GM13976 (cell line): ENCODE measurements at places on chromosomes 5 and 9.

- DNase-seq: no peak
Observed at GRCh38 chr5:119355244-119355638, 578 bp upstream of the TNFAIP8 start.

GRCh38 chr5:151680944-151681427 is 5.7 kb downstream of the SPARC start:
- no peak for DNase-seq

DNA sequence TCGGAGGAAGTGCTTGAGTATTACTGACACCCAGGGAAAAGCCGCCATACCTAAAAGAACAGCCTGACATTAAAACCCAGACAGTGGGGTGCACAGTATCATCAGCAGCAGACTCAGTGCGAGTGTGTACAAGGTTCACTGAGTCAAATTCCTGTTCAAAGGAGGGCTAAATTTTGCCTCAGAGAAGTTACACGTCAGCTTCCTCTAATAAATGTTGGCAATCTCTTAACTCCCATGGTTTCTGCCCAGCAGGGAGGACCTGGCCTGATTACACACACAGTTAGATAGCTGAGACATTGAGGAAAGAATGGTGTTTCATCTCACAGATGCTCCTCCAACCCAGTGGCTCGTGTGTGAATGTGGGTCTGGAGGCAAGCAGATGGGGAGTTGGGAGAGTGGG is 38.2 kb downstream of the NIPSNAP3B start:
- DNase-seq: no peak

- DNase-seq: no peak
Observed at GRCh38 chr9:76716085-76716672, 48.1 kb upstream of the PCA3 start.

DNA sequence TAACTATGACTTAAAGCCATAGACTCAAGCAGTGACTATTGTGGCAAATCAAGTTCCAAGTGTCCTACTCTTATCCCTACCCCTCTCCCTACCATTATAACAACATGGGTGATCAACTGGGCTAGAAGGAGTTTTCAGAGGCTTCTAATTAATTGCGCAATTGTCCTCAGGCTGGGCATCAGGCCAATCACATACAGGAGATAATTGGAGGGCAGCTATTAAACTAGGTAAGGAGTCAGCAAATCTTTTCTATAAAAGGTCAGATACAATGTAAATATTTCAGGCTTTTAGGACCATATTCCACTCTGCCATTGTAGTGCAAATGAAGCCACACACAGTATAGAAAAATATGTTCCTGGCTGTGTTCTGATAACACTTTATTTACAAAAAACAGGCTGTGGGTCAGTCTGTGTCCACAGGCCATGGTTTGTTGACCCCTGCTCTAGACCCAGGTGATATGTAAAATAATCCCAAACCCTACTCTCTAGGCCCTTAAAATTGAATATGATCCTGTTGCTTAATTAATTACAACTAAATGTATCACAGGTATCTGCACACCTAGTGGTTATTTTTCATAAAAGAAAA is 141.4 kb upstream of the PIK3R1 start:
- DNase-seq: no peak

GRCh38 chr9:79757881-79758669 is 186.3 kb downstream of the TLE4 start:
- no peak for DNase-seq

GRCh38 chr5:54194318-54194717 is 116.1 kb downstream of the ARL15 start:
- DNase-seq: peak; percentile 4

DNA sequence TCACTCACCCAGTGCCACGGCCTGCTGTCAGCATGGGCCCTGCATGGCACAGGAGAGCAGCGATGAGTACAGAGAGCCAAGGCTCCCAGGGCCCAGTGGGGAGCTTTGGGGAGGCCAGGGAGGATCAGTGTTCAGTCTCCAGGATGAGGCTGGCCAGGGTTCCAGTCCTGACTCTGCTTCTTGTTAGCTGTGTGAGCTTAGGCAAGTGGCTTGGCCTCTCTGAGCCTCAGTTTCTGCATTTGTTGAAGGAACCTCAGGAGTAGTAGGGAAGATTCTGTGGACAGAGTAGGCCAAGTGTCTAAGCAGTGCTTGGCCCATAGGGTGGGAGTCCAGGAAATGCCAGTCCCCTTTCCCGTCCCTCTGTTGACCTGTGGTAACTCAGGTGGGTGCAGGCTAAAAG is 39.5 kb downstream of the ERGIC1 start:
- no peak for DNase-seq

DNA sequence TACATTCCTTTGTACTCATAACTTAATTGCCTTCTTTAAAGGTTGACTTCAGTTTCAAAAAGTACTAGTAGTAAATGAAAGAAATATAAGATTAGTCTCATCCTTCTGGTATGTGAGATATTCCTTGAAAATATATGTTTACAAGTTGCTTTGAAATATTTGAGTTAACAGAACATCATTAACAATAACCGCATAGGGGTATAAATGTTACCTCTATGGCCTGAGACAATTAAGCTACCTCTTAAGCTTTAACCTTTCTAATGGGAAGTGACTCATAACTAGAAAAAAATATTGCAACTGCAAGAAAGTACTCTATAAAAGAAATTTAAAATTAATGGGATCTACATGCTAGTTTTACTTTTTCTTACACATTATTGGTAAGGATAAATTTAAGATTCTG is 399.0 kb downstream of the CDH10 start:
- no peak for DNase-seq

- DNase-seq: no peak
Observed at GRCh38 chr5:112210430-112211005, 208.6 kb downstream of the EPB41L4A start.

DNA sequence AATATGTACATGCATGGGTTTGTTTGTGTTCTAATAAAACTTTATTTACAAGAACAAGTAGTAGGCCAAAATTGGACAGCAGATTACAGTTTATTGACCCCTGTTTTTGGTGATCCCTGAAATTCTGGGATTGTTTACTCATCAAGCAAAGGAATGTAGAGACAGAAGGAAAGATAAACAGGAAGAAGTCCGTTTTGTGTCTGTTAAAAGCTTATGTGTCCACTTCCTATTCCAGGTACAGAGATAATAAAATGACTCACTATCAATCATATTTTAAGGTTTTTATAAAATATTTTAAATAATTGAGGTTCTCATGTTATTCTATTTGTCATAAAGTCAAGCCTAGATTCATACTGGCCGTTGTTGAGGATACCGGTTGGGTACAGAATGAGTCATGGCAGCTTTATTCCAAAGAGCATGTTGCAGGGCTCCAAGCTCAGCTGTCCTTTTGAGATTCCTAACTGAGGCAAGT is 214.9 kb upstream of the DAB2 start:
- DNase-seq: no peak

GRCh38 chr9:101375546-101375945 is 9.3 kb downstream of the BAAT start:
- no peak for DNase-seq

GRCh38 chr9:104820336-104820735 is 56.4 kb downstream of the NIPSNAP3B start:
- no peak for DNase-seq

- no peak for DNase-seq
Observed at GRCh38 chr5:152092580-152092979, 167.9 kb upstream of the GLRA1 start.

- DNase-seq: no peak
Observed at GRCh38 chr5:80963521-80963895, 3.3 kb downstream of the RASGRF2 start.

DNA sequence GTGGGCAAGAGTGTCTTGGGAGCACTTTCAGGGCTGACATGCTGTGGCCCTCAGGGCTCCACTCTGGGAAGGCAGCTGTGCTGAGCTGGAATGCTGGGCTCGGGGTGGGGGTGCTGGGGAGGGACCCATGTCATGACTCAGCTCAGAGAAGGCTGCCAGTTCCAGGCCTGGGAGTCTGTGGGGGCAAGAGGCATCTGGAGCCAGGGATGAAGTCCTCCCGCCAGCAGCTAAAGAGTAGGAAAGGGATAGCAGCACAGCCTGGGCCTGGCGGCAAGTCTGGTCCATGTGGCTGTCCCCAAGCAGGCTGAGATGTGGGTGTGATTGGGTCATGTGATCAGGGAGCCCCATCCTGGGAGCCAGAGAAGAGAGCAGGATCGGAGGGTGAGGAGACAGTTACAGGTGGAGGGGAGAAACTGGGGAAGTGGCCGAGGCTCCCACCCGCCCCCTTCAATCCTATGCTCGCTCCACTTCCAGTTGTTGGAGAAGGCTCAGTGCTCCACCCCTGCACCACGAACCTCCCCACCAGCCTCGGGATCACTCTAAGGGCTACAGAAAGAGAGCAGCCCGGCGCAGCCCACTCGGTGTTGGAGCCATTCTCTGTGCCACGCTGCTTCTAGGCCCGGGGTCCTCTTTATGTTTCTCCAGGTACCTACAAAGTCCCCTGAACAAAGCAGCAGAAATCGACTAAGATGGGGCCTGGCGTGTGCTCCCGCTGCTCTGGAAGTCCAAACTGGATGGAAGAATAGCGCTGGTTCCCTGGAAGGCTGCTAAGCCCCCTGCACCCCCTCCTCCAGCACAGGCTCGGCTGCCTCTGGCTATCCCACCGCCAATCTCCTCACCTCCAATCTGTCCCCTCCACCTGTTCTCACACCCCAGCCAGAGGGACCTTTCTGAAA is 12.0 kb downstream of the PDGFRB start:
- DNase-seq: no peak

- DNase-seq: no peak
Observed at GRCh38 chr5:141634720-141635119, 1.9 kb downstream of the HDAC3 start.

DNA sequence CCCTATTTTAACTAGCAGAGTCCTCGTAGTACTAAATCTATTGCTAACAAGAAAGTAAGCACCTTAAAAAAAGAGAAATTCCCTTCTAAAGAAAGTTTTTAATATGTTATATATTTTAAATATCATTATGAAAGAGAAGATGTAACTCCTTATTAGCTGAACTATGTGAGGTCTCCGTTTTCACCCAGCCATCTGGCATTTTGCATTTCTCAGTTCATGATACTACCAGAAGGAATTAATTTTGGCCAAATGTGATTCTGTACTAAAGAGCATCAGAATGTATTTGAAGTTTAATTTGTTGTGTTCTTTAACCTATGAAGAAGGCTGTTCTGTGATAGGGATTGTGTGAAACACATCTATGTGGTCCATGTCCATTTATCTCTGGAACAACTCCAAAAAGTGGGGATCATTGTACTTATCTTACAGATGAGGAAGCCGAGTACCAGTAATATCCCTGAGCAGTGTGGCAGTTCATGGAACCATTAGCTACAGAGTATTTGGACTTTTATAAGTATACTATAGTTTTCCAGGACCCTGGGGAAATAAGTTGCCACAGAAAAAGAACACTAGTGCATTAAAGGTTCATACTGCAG is 29.8 kb downstream of the TNFAIP8 start:
- DNase-seq: no peak

DNA sequence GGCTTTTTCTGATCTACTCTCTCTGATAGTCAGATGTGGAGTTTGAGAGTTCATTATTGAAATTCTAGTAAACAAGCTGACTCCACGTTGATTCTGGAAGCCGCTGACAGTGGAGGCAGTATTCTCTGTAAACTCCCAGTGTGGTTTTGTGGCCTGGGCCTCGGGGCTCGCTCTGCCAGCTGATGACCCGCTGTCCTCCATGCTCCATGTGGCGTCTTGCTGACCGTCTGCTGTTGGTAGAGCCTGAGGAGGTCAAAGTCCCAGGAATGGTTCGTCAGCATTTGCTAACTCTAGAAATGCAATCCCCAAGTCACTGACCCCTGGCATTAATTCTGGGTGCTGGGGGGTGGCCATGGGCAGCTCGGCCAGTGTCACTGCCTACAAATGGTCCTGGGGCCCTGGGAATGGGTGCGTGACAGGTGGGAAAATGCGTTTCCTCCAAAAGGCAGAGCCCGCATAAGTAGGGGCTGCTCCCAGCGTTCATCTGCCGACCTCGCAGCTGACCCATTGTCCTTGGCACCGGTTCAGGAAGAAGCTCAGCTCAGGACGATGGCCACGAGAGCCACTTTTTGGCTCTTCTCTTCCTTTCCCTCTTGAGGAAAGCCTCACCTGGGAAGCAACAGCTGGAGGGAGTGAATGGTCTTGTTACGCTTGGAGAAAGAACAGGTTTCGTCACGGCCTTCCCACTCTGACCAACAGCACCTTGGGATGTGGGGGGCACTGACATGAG is 55.1 kb downstream of the MRPL36 start:
- DNase-seq: no peak

DNA sequence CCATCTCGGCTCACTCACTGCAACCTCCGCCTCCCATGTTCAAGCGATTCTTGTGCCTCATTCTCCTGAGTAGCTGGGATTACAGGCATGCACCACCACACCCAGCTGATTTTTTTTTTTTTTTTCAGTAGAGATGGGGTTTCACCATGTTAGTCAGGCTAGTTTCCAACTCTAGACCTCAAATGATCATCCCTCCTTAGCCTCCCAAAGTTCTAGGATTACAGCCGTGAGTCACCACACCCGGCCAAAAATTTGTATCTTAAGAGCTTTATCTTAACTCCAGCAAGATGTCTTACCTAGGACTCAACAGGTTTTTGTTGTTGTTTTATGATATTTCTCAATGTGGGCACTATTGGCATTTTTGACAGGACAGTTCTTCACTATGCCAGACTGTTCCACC is 27.9 kb downstream of the LYRM7 start:
- no peak for DNase-seq

- DNase-seq: no peak
Observed at GRCh38 chr5:380701-381309, 59.3 kb downstream of the AHRR start.

GRCh38 chr5:164345853-164346252 is 840.4 kb downstream of the MAT2B start:
- DNase-seq: no peak

DNA sequence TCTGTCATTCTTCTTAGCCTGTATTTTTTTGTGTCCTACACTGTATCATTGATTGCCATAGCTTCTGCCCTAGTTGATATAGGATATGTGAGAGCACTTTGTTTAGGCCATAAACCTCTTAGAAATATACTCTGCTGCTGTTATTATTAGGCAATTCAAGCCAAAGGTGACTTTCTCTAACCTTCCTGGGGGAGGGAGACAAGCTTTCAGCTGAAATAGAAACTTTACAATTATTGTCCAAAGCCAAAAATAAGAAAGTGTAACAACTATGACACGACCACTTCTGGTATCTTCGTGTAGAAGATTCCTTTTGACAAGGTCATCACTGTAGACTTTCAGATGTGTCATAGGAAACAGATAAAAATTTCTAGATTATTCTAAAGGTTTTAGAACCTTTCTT is 12.2 kb upstream of the CSNK1A1 start:
- DNase-seq: no peak
